ENCODE measurements at places on chromosomes 4 and X.

- no peak for DNase-seq
Observed at GRCh38 chr4:2047031-2047660, 12.0 kb upstream of the NAT8L start.

- DNase-seq = no peak
Observed at GRCh38 chr4:82380344-82380743, 6.6 kb upstream of the HNRNPD start.

DNA sequence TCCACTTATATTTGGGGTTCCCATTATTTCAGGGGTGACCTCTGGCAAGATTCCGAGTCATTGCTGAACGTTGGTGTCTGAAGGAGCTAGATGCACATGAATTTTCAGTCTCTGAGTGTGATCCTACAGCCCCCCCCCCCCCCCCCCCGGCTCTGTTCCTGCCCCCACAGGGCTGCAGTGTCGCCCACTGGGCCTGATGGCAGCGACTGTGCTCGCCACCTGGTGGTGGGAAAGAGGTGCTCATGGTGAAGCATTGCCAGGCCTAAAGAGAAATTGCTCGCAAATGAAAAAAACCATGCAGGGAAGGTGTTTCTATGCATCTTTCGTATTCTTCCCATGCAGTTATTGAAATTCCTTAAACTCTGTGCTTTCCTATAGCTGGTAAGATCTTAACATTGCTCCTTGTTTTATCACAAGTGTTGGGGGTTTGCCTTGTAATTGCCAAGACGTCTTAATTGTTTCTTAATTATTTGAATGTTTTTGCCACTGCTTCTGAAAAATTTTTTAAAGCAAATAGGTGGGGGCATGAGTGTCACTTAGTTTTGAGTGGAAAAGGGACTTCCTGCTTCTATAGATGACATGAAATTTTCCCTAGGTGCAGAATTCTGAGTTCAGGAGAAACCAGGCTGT lies 63.2 kb downstream of the CLDN22 start:
- no peak for DNase-seq

- DNase-seq = no peak
Observed at GRCh38 chr4:128424527-128425497, 137.2 kb upstream of the PGRMC2 start.

DNA sequence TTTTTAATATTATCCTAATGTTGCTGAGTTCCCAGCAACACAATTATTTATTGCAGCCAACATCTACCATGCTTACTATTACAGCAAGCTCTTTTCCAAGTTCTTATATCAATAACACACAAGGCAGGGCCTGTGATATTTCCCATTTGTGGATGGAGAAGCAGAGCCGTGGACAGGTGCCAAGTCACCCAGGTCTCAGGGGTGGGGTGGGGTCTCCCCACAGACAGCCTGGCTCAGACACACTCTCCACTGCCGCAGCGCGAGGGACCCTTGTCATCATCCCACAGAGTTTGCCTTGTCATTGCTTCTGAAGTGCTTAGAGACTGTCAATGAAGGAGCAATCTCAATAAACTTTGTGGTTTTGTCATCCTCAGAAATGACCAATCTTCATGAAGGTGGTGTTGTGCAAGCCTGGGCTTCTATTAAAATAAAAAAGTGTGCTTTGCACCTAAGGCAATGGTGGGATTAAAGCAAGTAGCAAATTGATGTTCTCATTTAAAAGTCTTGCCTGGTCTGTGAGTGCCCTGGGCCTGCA lies 76.1 kb downstream of the SORBS2 start:
- DNase-seq = no peak

GRCh38 chr4:76969495-76969894 lies 19.9 kb downstream of the SEPTIN11 start:
- DNase-seq = no peak

DNA sequence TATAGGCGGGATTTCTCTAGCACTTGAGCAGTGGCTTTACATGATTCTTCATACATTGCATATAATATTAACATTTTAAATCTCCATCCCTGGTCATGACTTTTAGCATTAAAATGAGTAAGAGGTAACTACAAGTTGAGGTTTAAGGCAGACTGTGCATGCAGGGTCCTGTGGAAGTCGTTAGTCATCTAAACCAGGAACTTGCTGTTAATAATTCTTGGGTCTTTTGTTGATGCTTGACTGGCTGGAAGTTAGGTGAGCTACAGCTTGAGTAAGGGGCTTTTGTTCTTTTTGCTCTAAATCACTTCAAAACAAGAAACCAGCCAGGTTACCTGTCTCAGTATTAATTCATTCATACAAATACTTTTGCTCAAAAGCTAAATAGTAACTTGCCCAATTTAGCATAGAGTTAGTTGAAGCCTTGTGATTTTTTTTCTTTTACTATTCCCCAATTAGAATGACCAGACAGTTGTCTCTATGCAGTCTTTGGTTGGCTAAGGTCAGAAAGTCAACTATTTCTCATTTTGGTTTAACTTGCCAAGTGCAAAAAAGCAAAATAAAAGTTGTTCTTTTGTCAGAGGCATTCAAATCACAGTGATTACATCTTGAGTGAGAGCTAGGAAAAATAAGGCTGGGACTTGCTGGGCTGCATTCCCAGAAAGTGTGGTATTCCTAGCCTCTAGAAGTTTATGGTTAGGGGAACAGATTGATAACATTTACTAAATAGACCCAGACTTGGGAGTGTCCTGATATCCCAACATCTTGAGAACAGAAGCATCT lies 516.9 kb downstream of the PDHA2 start:
- no peak for DNase-seq

GRCh38 chr4:142164767-142165500 lies 528.6 kb downstream of the IL15 start:
- no peak for DNase-seq

DNA sequence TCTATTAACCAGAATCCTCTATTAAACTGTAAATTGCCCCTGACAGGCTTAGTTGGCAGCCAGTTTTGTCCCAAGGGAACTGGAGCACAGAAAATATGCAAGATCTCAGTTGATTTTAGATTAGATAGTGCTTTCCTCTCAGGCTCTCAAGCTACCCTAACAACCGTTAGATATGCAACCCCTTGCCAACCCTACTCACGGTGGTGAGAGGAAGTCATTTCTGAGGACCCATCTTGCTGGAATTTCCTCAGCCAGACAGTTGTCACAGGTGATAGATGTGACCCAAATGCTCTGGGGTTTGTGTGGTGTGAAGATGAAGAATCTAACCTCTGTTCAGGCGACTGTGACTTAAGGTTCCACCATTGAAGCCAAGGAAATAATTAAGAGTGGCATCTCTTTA lies 447.1 kb downstream of the MID1IP1 start:
- no peak for DNase-seq

DNA sequence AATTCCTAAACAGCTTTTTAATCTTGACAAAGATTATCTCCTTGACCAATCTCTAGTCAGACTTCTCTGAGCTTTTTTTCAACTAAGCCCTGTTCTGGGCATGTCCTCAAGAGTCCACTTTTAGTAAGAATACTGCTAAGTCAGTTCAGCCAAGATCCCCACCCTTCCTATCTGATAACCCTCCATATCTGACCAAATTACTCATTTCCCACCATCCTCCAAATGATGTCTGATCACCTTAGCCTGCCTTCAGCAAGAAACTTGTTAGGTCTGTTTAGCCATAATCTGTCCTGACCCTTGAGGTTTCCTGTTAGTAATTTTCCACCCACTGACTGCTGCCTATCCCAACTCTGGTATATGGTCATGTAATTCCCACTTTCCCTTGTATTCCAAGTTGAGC lies 65.2 kb downstream of the FAM13A start:
- DNase-seq = no peak

DNA sequence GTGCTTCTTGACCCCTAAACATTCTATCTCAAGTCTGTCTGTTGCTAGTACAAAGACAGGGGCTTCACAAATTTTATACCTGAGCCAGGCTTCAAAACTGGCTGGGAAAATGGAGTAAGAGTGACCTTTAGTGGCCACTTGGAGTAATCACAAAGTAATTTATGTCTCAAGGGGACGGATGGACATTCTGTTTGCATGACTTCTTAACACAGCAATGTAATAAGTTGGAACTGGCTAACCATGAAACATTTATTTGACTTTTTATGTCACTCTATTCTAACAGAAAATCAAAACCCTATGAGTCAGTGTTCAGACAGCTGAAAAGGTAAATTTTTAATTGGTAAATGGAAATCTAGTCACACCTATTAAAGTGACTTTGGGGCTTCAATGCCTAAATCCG lies 600.6 kb downstream of the ANKRD50 start:
- no peak for DNase-seq

DNA sequence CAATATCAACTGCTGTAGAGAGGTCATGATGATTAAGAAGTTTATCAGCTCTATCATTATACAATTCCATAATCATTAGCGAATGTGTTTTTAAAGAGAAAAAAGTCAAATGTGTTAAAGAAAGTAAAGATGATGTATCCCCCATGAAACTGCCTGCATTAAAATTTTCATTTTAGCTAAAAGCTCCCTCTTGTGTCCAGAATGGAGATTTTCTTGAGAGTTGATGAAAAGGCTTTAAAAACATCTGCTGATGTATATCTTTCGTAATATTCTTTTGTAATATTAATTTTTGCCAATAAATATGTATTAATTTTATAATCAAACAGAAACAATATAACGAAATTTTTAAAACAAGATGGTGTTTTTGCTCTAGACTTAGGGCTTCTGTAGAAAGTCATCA lies 52.1 kb upstream of the LHFPL1 start:
- DNase-seq = no peak

- DNase-seq = no peak
Observed at GRCh38 chr4:20529691-20530090, 170.6 kb upstream of the PACRGL start.

- DNase-seq = no peak
Observed at GRCh38 chrX:108359806-108360602, 78.2 kb downstream of the COL4A6 start.

GRCh38 chr4:146550161-146550560 lies 28.4 kb upstream of the SLC10A7 start:
- no peak for DNase-seq

DNA sequence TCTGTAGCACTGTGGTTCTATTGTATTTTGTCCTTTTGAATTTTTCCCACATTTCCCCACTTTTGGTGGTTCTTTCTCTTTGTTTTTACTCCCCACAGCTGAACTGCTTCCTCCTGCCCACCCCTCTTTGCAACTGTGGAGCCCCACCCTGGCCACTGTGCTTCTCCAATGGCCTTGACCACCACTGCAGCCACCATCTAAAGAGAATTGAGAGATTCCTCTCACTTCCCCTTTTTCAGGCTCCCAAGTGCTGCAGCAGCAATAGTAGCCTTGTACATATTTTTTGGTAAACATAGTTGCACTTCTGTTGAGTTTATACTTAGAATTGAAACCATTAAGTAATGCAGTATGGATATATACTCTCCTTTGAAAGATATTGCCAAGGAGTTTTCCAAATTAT lies 51.3 kb upstream of the FRMPD3 start:
- DNase-seq = no peak

GRCh38 chr4:6885953-6886557 lies 23.6 kb upstream of the TBC1D14 start:
- no peak for DNase-seq

- DNase-seq = peak; percentile 58
Observed at GRCh38 chrX:24242649-24243175, 71.2 kb downstream of the SUPT20HL2 start.

GRCh38 chr4:57156242-57156990 lies 46.2 kb upstream of the IGFBP7 start:
- no peak for DNase-seq

DNA sequence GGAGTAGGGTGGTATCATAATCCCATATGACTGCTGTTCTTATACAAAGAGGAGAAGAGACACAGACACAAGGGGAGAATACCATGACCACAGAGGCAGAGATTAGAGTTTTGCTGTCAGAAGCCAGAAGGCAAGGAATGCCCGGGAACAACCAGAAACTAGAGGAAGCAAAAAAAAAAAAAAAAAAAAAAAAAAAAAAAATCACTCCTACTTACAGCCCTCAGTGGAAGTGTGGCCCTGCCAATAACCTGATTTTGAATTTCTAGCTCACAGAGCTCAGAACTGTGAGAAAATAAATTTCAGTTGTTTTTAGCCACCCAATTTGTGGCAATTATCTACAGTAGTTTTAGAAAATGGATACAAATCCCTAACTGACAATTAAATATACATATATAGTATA lies 30.4 kb upstream of the UBE2NL start:
- no peak for DNase-seq

- DNase-seq = no peak
Observed at GRCh38 chr4:61292322-61292721, 92.2 kb downstream of the ADGRL3 start.

DNA sequence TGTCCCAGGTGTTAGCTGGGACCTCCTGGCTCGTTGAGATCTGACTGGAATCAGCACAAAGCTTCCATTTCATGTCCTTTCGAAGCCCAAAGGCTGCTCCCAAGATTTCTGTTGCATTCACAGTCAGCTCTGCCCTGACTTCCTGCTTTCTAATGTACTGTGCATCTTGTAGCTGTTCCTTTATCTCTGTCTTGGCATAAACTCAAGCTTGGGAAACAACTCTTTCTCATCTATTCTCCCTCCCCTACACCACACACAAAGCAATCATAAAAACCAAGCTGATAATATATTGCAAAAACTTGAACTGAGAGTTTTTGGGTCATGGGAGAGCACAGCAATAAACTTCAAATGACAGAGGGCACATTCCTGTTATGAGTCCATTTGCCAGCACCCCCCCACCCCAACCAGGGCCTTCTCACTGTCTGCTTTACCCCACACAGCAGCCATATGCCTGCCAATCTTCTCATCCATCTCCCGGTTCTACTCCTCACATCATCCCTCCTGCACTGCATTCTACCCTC lies 76.3 kb downstream of the SYNPO2 start:
- DNase-seq = no peak

DNA sequence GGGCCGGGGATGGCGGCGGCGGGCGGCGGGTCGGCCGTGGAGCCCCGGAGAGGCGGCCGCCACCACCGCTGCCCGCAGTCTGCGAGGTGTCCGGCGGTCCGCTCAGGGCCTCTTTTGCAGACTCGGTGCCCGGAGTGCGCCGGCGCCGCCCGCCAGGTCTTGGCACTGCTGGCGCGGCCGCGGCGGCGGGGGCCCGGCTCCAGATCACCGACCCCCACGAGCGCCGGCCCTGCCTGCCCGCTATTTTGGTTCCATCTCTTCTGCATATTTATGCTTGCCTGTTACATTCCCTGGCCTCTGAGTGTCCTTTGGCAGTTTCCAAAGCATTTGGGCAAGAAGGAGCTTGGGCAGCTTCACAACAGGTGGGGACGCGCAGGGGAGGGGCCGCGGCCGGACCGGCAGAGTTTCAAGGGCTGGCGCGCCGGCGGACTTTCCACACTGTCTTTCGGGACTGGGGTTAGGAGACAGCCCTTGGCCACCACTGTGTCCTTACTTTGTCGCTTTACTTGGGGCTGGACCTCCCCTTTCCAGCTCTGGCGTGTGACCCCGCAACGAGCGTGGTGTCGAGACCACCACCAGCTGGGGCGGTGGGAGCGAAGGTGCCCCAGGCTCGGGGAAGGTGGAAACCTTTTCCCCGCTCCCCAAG lies 668 bp upstream of the TAPT1 start:
- no peak for DNase-seq

GRCh38 chr4:15899511-15899910 lies 39.0 kb downstream of the FGFBP1 start:
- DNase-seq = no peak

GRCh38 chr4:26412381-26413372 lies 77.6 kb downstream of the CCKAR start:
- DNase-seq = no peak
